ENCODE measurements at places on chromosomes 2 and 18.

- no peak for DNase-seq
These were observed 102.8 kb upstream of the COPS8 start for GRCh38 chr2:236982693-236983455.

DNA sequence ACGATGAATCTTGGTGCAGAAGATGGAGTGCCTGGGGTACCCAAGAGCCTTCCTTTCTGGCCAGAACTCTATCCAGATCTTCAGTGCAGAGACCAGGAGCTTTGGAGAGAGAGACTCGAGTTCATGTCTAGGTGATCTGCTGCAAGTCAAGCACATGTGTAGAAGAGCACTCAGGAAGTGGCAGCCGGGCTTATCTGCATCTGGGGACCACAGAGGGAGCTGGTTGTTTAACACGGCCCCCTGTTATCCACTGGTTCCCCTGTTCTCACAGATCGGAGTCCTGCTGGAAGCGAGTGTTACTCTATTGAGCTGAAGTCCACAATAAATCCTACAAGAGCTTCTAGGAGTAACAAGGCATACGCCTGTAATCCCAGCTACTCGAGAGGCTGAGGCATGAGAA is 128.3 kb downstream of the ACOXL start:
- DNase-seq = no peak

- DNase-seq = no peak
These were observed 214.6 kb downstream of the TRIB2 start for GRCh38 chr2:12931186-12931844.

GRCh38 chr2:231323316-231323715 is 72.2 kb upstream of the B3GNT7 start:
- no peak for DNase-seq

GRCh38 chr2:172783165-172783898 is 47.7 kb downstream of the RAPGEF4 start:
- peak; percentile 92 for DNase-seq

DNA sequence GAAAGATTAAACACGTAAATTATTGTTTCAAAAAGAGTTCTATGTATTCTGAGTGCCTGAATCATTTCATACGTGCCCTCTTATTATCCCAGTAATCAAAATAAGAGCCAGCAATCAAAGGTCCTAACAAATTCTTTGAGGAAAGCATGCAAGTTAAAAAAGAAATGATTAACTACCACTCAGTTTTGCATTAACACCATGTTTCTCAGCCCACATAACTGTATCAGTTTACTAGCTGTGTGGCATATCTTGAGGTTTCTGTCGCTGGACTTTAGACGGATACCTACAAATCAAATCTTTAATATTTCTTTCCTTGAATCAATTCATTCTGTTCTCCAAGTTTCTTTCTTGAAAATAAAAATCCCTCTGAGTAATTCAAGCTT is 668.9 kb upstream of the CHAC2 start:
- no peak for DNase-seq

GRCh38 chr18:72910045-72910444 is 42.3 kb upstream of the NETO1 start:
- DNase-seq = no peak

DNA sequence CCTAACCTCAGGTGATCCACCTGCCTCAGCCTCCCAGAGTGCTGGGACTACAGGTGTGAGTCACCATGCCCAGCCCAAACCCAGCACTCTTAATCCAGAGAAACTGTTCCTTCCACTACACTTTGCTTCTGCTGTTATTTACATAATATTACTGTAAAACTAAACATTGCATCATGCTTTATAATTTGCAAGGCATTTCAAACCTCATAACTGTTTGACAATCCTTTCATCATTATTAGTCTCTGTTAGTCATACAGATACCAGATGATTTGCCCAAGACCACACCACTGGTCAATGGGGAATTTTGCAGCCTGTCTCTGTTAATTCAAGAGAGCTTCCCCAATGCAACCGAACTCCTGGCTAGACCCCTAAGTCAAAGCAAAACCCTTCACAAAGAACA is 338.3 kb downstream of the ALK start:
- DNase-seq = no peak

- no peak for DNase-seq
These were observed 17.4 kb upstream of the NABP1 start for GRCh38 chr2:191660575-191660974.

DNA sequence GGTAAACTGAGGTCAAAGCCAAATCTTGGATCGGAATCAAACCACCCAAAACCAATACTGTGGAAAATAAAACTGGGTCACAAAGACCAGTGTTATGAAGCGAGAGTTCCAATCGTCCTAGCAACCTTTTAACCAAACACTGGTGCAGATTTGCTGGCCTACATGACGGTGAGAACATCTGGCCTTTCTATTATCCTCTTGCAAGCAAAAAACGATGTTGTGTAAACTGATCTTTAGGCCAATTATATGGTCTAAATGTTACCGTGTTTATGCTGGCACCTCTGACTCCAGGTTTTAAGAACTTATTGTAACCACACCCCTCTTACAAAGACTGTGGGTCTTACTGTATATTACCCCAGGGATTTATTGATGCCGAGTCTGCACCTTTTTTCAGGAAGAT is 145.9 kb downstream of the GFPT1 start:
- no peak for DNase-seq

GRCh38 chr2:166344286-166345113 is 31.2 kb downstream of the SCN9A start:
- DNase-seq = peak; percentile 69

GRCh38 chr18:75360215-75360614 is 67.3 kb downstream of the SMIM21 start:
- DNase-seq = no peak

GRCh38 chr2:9769171-9770005 is 73.9 kb upstream of the TAF1B start:
- DNase-seq = no peak

DNA sequence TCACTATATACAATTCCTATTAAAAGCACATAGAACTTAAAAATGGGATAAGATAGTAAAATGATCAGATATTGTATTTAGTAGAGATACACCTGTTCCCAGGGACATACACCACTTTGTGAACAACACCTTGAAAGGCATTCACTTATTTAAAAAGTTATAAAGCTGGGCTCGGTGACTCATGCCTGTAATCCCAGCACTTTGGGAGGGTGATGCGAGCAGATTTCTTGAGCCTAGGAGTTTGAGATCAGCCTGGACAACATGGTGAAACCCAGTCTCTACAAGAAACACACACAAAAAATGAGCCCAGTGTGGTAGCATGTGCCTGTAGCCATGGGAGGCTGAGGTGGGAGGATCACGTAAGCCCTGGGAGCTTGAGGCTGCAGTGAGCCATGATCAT is 90.9 kb downstream of the RAPGEF4 start:
- no peak for DNase-seq

- peak; percentile 17 for DNase-seq
These were observed 62.9 kb downstream of the AFTPH start for GRCh38 chr2:64586883-64587481.

- DNase-seq = no peak
These were observed 1321.9 kb upstream of the CHAC2 start for GRCh38 chr2:52445686-52446085.

GRCh38 chr2:68009526-68009925 is 53.3 kb downstream of the C1D start:
- no peak for DNase-seq

- DNase-seq = no peak
These were observed 37.0 kb upstream of the TTN start for GRCh38 chr2:178844269-178844668.

DNA sequence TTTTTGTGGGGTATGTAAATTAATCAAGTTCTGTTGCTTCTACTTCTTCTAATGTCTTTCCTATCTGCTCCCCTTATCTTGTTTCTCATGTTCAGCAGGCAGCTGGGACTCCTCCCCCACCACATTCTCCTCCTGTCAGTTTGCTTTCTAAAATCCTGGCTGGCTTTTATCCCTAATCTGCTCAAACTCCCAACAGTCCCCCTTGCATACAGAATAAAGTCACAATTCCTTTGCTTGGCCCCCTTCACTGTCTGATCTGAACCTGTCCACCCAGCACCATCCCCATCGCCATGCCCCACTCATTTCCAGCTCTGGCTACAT is 2.2 kb downstream of the CFAP221 start:
- DNase-seq = no peak

GRCh38 chr2:129334696-129335410 is 644.6 kb upstream of the RAB6C start:
- no peak for DNase-seq

DNA sequence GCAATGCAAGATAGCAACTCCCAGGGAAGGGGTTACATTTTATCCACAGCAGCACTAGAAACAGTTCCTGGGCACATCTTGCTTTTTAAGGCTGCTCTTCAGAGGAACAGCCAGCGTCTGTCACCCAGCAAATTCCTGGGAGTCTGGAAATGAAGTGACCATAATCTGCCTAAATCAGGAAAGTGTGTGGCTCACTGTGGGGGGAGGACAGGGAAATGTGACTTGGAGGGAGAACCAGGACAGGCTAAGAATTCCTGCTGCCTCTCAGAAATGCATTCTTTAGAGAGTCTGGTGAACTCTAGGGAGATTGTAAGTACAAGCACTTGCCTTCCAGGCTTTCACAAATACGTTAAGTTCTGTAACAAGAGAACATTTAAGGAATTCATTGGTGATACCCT is 364.3 kb upstream of the SPHKAP start:
- DNase-seq = no peak

- DNase-seq = no peak
These were observed 260.9 kb downstream of the ZNF804A start for GRCh38 chr2:184859187-184859586.

- no peak for DNase-seq
These were observed 261.1 kb upstream of the AGAP1 start for GRCh38 chr2:235232449-235233433.

GRCh38 chr2:71860381-71860926 is 287.2 kb downstream of the CYP26B1 start:
- no peak for DNase-seq

- DNase-seq = no peak
These were observed 59.8 kb downstream of the SH3BP4 start for GRCh38 chr2:235011607-235011928.

- peak; percentile 84 for DNase-seq
These were observed 161.6 kb downstream of the NEDD4L start for GRCh38 chr18:58205443-58206160.

- DNase-seq = no peak
These were observed 96.9 kb downstream of the TNS1 start for GRCh38 chr2:217905896-217906295.

GRCh38 chr2:59774821-59775433 is 778.5 kb downstream of the BCL11A start:
- no peak for DNase-seq
